Naive thymus-derived CD8-positive, alpha-beta T cell (primary cell): ENCODE measurements at places on chromosomes 12 and 14. TPM values are rescaled to one million over a fixed set of nuclear protein-coding genes. Genes with fewer than 3 reads are reported as not detected.

The ADSS1 gene
- 5.1 TPM for total RNA-seq

The FAM186B gene
- 0.33 TPM for total RNA-seq

- no peak for DNase-seq
- no peaks in the 10 kb centered on the region for H3K36me3 ChIP-seq
- H3K27me3 ChIP-seq: no peaks in the 10 kb centered on the region
- H3K27ac ChIP-seq: no peak overlapping the region
These were observed 327.6 kb downstream of the CCER1 start for GRCh38 chr12:90627180-90627896.

- H3K27ac ChIP-seq: no peak overlapping the region
- H3K4me3 ChIP-seq: no peak overlapping the region
- no peaks in the 10 kb centered on the region for H3K4me1 ChIP-seq
- H3K36me3 ChIP-seq: no peaks in the 10 kb centered on the region
- no peak for DNase-seq
These were observed 220.3 kb downstream of the MON2 start for GRCh38 chr12:62686938-62687337.

The DTX1 gene
- 2.8 TPM for total RNA-seq

DNA sequence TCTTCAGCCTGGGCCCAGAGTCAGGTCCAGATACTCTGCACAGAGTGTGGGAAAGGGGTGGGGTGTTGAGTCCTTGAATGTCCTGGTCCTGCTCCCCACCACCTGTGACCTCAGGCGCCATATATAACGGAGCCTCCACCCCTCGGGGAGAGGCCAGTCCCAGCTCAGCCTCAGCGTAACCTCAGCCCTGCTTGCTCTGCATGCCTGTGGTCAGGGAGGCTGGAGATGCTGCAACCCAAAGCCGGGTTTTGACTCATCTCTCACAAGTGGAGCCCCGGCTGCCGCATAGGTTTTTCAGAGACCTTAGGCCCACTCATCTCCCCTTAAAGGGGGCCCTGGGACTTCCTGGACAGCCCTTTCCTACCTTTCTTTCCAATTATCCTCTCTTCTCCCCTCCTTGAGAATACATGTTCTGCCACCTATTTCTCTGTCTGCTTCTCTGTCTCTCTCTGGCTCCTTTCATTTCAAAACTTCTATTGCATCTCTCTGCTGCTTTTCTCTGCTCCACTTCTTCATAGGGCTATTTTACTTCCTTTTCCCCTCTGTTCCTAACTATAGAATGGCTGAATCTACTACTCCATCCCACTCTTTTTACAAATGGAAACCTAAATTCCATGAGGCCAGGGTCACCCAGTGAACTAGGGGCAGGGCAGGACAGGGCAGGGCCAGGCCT is 1.2 kb downstream of the ITGB7 start:
- H3K4me1 ChIP-seq: peaks cover 39% of the 10 kb centered on the region
- peak overlapping the region; percentile 91 for H3K27ac ChIP-seq
- no peaks in the 10 kb centered on the region for H3K36me3 ChIP-seq
- H3K27me3 ChIP-seq: no peaks in the 10 kb centered on the region
- H3K4me3 ChIP-seq: peak overlapping the region; percentile 77

The CISTR gene
- not detected for total RNA-seq

- no peak overlapping the region for H3K27ac ChIP-seq
- DNase-seq: no peak
- H3K27me3 ChIP-seq: no peaks in the 10 kb centered on the region
- H3K4me1 ChIP-seq: peaks cover 33% of the 10 kb centered on the region
- no peak overlapping the region for H3K4me3 ChIP-seq
- H3K36me3 ChIP-seq: no peaks in the 10 kb centered on the region
These were observed 6.5 kb downstream of the MLH3 start for GRCh38 chr14:75044752-75045151.

The TEAD4 gene
- not detected for total RNA-seq

DNA sequence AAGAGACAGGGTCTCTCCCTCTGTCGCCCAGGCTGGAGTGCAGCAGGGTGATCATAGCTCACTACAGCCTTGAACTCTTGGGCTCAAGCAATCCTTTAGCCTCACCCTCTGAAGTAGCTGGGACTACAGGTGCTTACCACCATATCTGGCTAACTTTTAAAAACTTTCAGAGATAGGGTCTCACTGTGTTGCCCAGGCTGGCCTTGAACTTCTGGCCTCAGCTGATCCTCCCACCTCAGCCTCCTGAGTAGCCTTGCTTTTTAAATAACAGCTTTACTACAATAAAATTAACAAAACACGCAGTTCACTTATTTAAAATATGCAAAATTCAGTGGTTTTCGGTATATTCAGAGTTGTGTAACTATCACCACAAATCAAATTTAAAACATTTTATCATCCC is 79.0 kb downstream of the RCOR1 start:
- DNase-seq: no peak
- H3K27me3 ChIP-seq: no peaks in the 10 kb centered on the region
- H3K4me1 ChIP-seq: peaks cover 7% of the 10 kb centered on the region
- H3K4me3 ChIP-seq: no peak overlapping the region
- peaks cover 10% of the 10 kb centered on the region for H3K36me3 ChIP-seq

The SCAF11 gene
- total RNA-seq: 196 TPM

The MYO1H gene
- not detected for total RNA-seq

The TAS2R50 gene
- total RNA-seq: 1.2 TPM

- no peak for DNase-seq
- peaks cover 11% of the 10 kb centered on the region for H3K36me3 ChIP-seq
- no peak overlapping the region for H3K4me3 ChIP-seq
- H3K4me1 ChIP-seq: no peaks in the 10 kb centered on the region
- no peak overlapping the region for H3K27ac ChIP-seq
- H3K27me3 ChIP-seq: peaks cover 22% of the 10 kb centered on the region
These were observed 403.8 kb downstream of the PCNX1 start for GRCh38 chr14:71311061-71311460.

GRCh38 chr12:31590642-31591379 is at the start of gene DENND5B:
Gene DENND5B (minus strand): TSS chr12:31591136. CDS start chr12:31590832, 304 bp downstream.
- peak within 1 kb of the TSS; percentile 85 for H3K4me3 ChIP-seq
- H3K4me1 ChIP-seq: peaks cover 24% of the 10 kb centered on the region
- peaks cover 69% of the 10 kb centered on the region for H3K27me3 ChIP-seq
- peaks cover 9% of the 10 kb centered on the region for H3K36me3 ChIP-seq
- peak; percentile 42 for DNase-seq

- H3K4me1 ChIP-seq: peaks cover 2% of the 10 kb centered on the region
- no peaks in the 10 kb centered on the region for H3K36me3 ChIP-seq
- DNase-seq: no peak
- peaks cover 34% of the 10 kb centered on the region for H3K27me3 ChIP-seq
- H3K27ac ChIP-seq: no peak overlapping the region
These were observed 5.1 kb downstream of the E2F7 start for GRCh38 chr12:77060136-77060882.

DNA sequence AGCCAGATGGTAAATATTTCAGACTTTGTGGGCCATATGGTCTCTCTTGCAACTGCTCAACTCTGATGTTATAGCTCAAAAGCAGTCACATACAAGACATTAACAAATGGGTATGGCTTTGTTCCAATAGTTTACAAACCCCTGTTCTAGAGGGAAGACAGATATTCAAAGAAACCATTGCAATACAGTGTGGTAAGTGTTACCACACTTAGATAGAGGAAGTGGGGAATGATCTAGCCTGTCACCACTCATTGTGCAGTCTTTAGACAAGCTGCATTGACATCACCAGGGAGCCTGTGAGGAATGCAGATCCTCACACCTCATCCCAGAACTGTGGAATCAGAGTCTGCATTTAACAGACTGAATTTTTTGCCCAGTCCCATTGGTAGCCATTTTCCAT is 80.0 kb upstream of the RGS6 start:
- no peak overlapping the region for H3K27ac ChIP-seq
- peaks cover 34% of the 10 kb centered on the region for H3K27me3 ChIP-seq
- no peak for DNase-seq
- H3K4me3 ChIP-seq: no peak overlapping the region
- H3K36me3 ChIP-seq: peaks cover 18% of the 10 kb centered on the region
- peaks cover 3% of the 10 kb centered on the region for H3K4me1 ChIP-seq

The CLEC9A gene
- total RNA-seq: not detected

The SRRM4 gene
- total RNA-seq: not detected

DNA sequence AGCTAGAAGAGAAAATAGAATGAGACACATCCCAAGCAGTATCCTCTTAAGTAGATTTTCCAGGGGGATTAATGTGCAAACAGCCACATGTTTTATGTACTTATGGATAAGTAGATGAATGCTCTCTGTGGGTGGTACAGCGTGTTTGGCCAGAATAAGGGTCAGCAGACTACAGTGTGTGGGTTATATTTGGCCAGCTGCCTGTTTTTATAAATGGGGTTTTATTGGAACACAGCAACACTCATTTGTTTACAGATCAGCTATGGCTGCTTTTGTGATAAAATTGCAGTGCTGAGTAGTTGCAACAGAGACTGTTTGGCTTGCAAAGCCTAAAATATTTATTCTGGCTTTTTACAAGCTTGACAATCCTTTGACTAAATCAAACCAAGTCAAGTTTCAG is 780.2 kb upstream of the SEL1L start:
- no peak overlapping the region for H3K4me3 ChIP-seq
- H3K4me1 ChIP-seq: no peaks in the 10 kb centered on the region
- no peak for DNase-seq
- H3K27ac ChIP-seq: no peak overlapping the region
- no peaks in the 10 kb centered on the region for H3K36me3 ChIP-seq
- H3K27me3 ChIP-seq: no peaks in the 10 kb centered on the region

The RPS6KL1 gene
- 3.8 TPM for total RNA-seq

- H3K4me3 ChIP-seq: peak overlapping the region; percentile 18
- H3K27me3 ChIP-seq: no peaks in the 10 kb centered on the region
- peak overlapping the region; percentile 66 for H3K27ac ChIP-seq
- peaks cover 68% of the 10 kb centered on the region for H3K4me1 ChIP-seq
- no peaks in the 10 kb centered on the region for H3K36me3 ChIP-seq
These were observed 19.7 kb downstream of the ELK3 start for GRCh38 chr12:96213869-96214268.

The KRT81 gene
- total RNA-seq: not detected

The RTL1 gene
- not detected for total RNA-seq

DNA sequence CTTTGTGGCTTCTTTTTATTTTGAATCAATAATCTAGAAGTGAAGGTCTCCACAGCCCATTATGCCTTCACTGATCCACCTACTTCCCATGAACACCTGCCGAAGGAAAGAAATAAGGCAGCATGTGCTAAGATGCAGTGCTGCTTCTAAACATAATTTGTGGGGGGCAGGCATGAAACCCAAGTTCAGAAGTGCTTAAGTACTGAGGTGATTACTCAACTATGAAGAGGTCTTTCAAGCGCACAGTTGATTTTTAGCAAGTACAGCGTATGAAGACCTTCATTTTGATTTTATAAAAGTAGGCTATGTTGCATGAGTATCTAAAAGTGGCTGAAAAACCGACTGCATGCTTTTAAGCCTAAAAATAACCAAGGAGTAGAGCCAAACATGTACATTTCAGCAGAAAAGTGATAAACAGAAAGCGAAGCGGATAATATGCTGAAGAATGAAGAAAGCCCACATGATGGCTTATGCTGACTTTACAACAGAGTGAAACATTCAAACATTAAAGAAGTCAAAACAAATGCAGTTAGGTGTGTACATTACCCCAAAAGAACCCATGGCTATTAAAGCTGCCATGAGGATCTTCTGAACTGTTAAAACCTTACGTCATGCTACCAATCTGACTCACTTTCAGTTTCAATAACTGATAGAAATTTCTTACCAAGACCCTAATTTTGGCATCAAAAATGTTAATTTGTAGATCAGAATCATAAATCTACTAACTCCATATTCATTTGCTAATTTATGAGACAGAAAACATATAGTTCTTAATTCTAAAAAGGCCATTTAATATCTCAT is 29.3 kb downstream of the KICS2 start:
- H3K27me3 ChIP-seq: no peaks in the 10 kb centered on the region
- peaks cover 8% of the 10 kb centered on the region for H3K36me3 ChIP-seq
- no peak overlapping the region for H3K27ac ChIP-seq
- DNase-seq: no peak

The RASSF8 gene
- total RNA-seq: not detected

GRCh38 chr14:59337141-59337611 is 128.0 kb downstream of the GPR135 start:
- no peak overlapping the region for H3K27ac ChIP-seq
- no peaks in the 10 kb centered on the region for H3K4me1 ChIP-seq
- no peak for DNase-seq
- H3K4me3 ChIP-seq: no peak overlapping the region
- no peaks in the 10 kb centered on the region for H3K27me3 ChIP-seq
- H3K36me3 ChIP-seq: peaks cover 13% of the 10 kb centered on the region

DNA sequence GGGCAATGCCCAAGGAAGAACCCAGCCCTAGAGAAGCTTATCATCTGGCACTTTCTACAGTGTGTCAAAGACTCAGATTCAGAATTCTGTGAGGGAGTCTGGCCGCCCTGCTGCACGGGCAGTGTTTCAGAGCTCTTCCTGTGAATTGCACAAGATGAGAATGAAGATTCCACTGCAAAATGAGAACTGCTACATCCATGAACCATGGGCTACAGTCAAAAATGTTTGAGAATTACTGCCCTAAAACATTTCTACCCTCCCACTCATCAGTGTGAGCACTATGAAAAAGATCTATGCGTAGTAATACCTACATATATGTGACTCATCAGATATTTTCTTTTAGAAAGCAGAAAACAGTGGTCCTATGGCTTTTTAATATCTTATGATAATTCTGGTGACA is 104.0 kb downstream of the STAB2 start:
- no peaks in the 10 kb centered on the region for H3K36me3 ChIP-seq
- no peak overlapping the region for H3K4me3 ChIP-seq
- no peaks in the 10 kb centered on the region for H3K4me1 ChIP-seq

The KERA gene
- not detected for total RNA-seq

The CMTM5 gene
- total RNA-seq: not detected

The ENO2 gene
- 141 TPM for total RNA-seq

DNA sequence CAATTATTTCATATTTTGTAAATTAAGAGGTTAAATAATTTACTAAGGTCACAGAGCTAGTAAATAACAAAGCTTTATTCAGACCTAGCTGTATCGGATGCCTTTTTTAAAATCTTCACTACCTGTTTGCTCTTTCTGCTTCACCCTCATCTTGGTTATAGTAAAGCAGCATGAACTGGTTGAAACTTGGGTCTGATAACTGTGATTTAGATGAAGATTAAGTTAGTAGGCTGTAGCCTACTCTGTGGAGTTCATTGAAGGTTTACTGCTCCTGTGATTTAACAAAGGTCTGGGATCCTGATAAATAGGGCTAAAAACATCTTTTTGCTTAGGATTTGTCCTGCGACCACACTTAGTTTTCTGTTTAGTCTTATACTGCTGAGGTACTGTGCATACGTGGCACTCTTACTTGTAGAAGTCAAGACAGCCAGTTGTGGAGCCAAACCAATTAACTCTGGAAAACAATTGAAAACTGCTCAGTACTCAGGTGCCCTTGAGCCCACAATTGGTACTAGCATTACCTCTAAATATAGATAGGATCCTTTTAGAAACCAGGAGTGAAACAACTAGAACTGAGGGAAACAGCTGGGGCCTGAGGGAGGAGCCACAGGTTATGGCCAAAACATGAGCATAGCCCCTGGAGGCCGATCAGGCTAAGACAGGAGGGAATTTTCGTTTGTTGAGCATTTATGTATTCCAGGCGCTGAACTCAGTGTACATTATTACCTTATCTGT is 2.3 kb downstream of the SPATS2 start:
- no peak overlapping the region for H3K4me3 ChIP-seq
- no peak overlapping the region for H3K27ac ChIP-seq
- H3K36me3 ChIP-seq: no peaks in the 10 kb centered on the region
- no peaks in the 10 kb centered on the region for H3K27me3 ChIP-seq
- H3K4me1 ChIP-seq: peaks cover 32% of the 10 kb centered on the region
- no peak for DNase-seq

The TSPAN19 gene
- not detected for total RNA-seq

The NFE2 gene
- not detected for total RNA-seq

GRCh38 chr12:132925597-132926414 is 30.3 kb downstream of the ZNF605 start:
- DNase-seq: no peak
- peaks cover 29% of the 10 kb centered on the region for H3K36me3 ChIP-seq
- no peak overlapping the region for H3K4me3 ChIP-seq

- no peak overlapping the region for H3K4me3 ChIP-seq
- H3K27ac ChIP-seq: no peak overlapping the region
- no peaks in the 10 kb centered on the region for H3K4me1 ChIP-seq
- H3K36me3 ChIP-seq: no peaks in the 10 kb centered on the region
These were observed 6.4 kb downstream of the KRT82 start for GRCh38 chr12:52399756-52400155.
